ENCODE measurements at places on chromosomes 16 and 17. TPM values are rescaled to one million over a fixed set of nuclear protein-coding genes. Genes with fewer than 3 reads are reported as not detected.

Gene CFAP97D1
- not detected for total RNA-seq

GRCh38 chr17:78075545-78075944 lies 53.0 kb downstream of the TMC6 start:
- H3K4me1 ChIP-seq = no peaks in the 10 kb centered on the region
- H3K27me3 ChIP-seq = no peaks in the 10 kb centered on the region
- no peak overlapping the region for H3K4me3 ChIP-seq
- no peak overlapping the region for H3K27ac ChIP-seq

- H3K4me1 ChIP-seq = no peaks in the 10 kb centered on the region
- no peak for DNase-seq
- no peak overlapping the region for H3K4me3 ChIP-seq
Observed at GRCh38 chr16:67372664-67373063, 20.6 kb downstream of the TPPP3 start.

Gene BIRC5
- total RNA-seq = not detected

DNA sequence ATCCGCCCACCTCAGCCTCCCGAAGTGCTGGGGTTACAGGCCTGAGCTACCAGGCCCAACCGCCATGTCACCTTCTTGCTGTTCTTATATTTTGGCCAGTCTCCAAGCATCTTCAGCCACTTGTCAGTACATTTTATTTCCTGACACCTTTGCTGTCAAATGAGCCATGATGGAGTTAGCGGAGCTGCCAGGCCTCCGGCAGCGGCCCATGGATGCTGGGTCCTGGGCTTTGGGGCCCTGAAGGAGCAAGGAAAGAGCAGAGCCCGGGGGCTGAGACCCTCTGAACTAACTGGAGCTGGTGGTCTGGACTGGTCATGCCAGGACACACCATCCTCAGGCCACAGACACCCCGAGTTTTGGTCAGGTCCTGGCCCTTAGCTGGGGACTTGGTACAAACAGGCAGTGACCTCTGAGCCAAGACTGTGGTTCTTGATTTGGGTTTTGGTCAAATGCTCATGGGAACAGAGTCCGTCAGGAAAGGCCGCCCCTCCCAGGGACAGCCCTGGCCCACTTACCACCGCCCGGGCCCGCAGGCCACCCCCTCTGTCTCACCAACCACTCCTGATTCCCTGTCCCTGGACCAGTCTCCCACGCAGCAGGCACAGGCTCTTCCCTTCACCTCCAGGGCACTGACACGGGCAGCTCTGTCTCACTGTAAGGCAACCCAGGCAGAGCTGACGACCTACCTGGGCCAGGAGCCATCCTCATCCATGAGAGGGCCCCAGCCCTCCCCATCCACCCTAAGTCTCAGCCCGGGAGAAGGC lies 42.0 kb downstream of the TNFRSF13B start:
- H3K4me1 ChIP-seq = no peaks in the 10 kb centered on the region
- no peak for DNase-seq
- H3K36me3 ChIP-seq = no peaks in the 10 kb centered on the region
- no peak overlapping the region for H3K4me3 ChIP-seq
- no peaks in the 10 kb centered on the region for H3K27me3 ChIP-seq
- H3K27ac ChIP-seq = no peak overlapping the region

DNA sequence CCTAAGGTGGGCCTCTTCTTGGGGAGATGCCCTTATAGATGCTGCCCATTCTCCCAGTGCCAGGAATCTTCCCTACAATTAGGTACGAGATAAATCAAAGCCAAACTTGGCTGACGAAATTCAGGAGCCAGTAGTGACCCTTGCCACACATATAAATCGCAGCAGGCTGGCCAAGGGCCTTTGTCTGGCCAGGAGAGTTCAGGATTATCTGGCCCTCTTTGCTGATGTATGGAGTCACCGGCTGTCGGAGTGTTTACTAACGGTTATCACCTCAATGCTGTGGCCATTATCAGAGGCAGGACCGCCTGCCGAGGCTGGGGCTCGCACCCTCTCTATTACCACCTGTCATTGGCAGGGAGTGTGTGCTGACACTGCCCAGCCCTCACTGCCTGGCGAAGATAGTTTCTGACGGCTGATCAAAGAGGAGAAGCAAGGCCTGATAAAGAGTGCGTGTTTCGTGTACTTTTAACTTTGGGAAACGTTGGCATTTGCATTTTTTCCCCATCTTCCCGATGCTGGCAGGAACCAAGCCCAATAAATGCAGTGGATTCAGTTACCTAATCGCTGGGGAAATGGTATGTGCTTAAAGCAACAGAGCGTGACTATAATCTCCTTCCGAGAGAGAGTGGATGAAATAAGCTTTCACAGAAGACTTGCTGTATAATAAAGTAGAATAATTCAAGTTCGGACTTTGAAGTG lies 32.8 kb upstream of the TBX2 start:
- DNase-seq = no peak
- no peaks in the 10 kb centered on the region for H3K4me1 ChIP-seq
- no peak overlapping the region for H3K4me3 ChIP-seq
- no peaks in the 10 kb centered on the region for H3K36me3 ChIP-seq
- no peak overlapping the region for H3K27ac ChIP-seq
- no peaks in the 10 kb centered on the region for H3K27me3 ChIP-seq

GRCh38 chr17:12865769-12866168 lies 76.5 kb downstream of the ARHGAP44 start:
- H3K27me3 ChIP-seq = no peaks in the 10 kb centered on the region
- H3K27ac ChIP-seq = no peak overlapping the region
- no peaks in the 10 kb centered on the region for H3K4me1 ChIP-seq
- DNase-seq = no peak

Gene RHBDL3
- 0.26 TPM for total RNA-seq

DNA sequence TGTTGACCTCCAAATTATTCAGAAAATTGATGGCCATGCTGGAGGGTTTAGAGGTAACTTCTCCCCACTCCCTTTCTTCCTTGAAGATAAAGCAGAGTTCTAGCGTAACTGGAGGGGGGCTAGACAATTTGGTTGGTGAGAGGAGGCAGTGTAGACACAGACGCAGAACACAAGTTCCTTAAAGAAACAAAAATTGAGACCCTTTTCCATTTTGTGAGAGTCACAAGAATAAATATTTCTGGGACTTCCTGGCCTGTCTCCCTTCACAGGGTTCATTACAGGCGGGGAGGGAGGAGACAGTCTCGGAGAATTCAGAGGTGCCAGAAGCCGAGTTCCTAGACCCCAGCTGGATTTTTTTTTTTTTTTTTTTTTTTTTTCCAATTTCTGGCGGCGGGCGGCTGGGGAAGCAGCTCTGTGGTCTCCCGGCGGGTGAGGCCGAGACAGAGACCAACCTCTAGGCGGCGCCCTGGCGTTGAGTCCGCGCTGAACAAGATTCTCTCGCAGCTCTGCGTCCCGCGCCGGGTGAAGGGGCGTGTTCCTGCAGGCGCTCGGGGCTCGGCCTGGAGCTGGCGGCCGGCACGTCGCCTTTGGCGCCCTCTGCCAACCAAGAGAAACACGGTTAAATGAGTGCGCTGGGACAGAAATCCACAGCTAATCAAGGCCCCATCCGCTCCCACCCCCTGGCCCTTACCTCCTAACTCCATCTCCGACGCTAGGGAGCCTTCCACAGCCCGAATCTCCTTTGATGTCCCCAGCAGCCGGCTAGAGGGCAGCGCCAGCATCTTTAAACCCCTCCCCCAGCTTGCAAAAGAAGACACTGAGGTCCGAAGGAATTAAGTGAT lies 10.2 kb upstream of the HOXB9 start:
- H3K4me1 ChIP-seq = peaks cover 11% of the 10 kb centered on the region
- no peaks in the 10 kb centered on the region for H3K36me3 ChIP-seq
- DNase-seq = peak; percentile 61
- peaks cover 77% of the 10 kb centered on the region for H3K27me3 ChIP-seq
- H3K27ac ChIP-seq = no peak overlapping the region

GRCh38 chr17:57114085-57114673 lies 29.1 kb downstream of the AKAP1 start:
- H3K4me1 ChIP-seq = peaks cover 7% of the 10 kb centered on the region
- H3K36me3 ChIP-seq = peaks cover 27% of the 10 kb centered on the region
- peak; percentile 59 for DNase-seq
- H3K27me3 ChIP-seq = no peaks in the 10 kb centered on the region
- no peak overlapping the region for H3K4me3 ChIP-seq
- H3K27ac ChIP-seq = no peak overlapping the region

DNA sequence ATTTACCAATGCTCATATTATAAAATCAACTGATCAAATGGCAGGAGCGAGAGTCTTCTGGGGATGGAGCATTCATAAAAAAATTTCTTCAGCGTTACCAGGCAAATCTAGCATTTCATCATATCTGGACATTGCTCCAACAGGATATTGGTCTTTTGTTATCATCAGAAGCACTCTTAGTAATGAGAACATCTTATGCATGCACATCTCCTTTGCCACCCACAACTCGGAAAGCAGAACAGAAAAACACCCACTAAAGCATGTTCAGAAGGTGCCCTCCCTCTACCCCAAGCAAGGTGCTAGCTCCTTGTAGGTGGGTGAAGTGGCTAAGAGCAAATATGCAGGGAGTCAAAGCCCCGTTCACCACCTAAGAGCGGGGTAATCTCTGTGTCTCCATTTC lies 18.9 kb downstream of the ARHGAP17 start:
- H3K4me3 ChIP-seq = no peak overlapping the region
- H3K27ac ChIP-seq = no peak overlapping the region
- no peaks in the 10 kb centered on the region for H3K27me3 ChIP-seq
- H3K4me1 ChIP-seq = peaks cover 43% of the 10 kb centered on the region
- no peaks in the 10 kb centered on the region for H3K36me3 ChIP-seq
- DNase-seq = no peak

DNA sequence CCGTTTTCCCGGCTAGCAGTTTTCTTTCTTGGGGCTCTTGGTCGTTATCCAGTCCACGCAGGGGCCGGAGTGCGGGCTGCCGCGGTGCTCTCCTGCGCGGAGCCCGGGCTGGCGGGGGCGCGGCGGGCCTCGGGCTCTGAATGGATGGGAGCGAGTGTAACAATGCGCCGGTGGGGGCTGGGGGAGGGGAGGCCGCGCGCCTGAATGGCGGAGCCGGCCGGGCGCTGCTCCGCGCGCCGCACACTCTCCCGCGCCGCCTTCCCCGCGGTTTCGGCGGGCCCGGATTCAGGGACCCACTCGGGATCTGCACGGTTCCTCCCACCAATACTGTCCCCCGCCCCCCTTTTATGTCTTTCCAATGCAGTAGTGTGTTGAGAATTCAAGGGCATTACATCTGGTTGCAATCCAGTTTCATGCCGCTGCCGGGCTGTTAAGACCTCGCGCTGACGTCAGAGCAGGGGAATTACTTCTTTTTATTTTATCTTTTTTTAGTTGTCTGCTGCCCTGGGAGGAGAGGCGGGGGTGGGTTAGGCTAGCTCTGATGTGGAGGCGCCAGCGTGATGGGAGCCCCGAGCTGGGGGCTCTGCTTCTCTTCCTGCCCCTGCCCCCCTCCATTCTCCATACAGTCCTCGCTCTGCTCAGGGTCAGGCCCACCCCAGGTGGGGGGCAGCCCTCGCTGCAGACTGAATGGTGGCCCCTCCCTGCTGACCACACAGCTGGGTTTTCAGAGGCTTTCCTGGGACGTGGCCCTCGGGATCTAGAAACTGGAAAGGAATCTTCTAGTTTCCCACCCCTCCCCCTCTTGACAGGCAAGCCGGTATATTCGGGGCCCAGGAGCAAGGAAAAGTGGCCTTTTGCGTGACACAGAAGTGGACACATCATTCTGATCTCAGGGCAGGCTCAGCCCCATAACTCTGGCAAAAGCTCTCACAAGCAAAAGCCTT lies 1.8 kb downstream of the RAI1 start:
- peak overlapping the region; percentile 92 for H3K27ac ChIP-seq
- DNase-seq = peak; percentile 71
- peaks cover 49% of the 10 kb centered on the region for H3K4me1 ChIP-seq
- no peaks in the 10 kb centered on the region for H3K27me3 ChIP-seq
- peak overlapping the region; percentile 54 for H3K4me3 ChIP-seq
- H3K36me3 ChIP-seq = no peaks in the 10 kb centered on the region

- H3K36me3 ChIP-seq = no peaks in the 10 kb centered on the region
- no peaks in the 10 kb centered on the region for H3K4me1 ChIP-seq
- H3K27me3 ChIP-seq = no peaks in the 10 kb centered on the region
- no peak overlapping the region for H3K4me3 ChIP-seq
Observed at GRCh38 chr16:10885246-10885645, 8.2 kb downstream of the CIITA start.

Gene KRTAP4-6
- total RNA-seq = not detected

DNA sequence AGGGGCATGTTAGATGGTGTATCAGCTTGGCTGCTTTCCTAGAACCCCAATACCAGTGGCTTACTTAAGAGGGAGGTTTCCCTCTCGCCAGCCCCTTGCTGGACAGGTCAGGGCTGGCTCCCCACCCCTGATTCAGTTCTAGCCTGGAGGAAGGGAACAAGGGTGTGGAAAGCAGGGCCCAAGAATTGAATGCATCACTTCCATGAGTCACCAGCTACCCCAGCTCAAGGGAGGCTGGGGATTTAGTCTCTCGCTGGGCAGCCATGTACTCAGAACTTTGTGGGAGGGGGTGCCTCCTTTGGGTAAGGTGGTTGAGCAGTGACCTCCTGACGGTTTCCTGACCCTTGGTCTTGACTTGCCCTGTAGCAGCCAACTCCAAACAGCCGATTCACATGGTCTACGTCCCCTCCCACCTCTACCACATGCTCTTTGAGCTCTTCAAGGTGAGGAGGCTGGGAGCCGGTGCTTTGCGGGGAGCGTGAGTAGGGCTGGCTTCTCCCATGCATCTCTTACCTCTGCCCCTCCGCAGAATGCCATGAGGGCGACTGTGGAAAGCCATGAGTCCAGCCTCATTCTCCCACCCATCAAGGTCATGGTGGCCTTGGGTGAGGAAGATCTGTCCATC lies 12.8 kb downstream of the PDK2 start:
- peaks cover 30% of the 10 kb centered on the region for H3K4me1 ChIP-seq
- H3K27me3 ChIP-seq = no peaks in the 10 kb centered on the region
- DNase-seq = no peak
- H3K36me3 ChIP-seq = peaks cover 15% of the 10 kb centered on the region
- H3K4me3 ChIP-seq = no peak overlapping the region

DNA sequence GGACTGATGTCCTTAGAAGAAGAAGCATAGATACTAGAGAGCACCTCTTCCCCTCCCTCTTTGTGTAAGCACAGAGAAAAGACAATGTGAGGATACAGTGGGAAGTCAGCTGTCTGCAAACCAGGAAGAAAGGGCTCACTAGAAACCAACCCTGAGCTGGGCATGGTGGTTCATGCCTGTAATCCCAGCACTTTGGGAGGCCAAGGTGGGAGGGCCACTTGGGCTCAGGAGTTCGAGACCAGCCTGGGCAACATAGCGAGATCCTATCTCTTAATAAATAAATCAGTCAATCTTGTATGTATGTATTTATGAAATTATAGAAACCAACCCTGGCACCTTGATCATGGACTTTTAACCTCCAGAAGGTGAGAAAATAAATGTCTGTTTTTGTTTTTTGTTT lies 118.3 kb downstream of the NPIPB5 start:
- no peaks in the 10 kb centered on the region for H3K36me3 ChIP-seq
- H3K27me3 ChIP-seq = no peaks in the 10 kb centered on the region
- H3K27ac ChIP-seq = no peak overlapping the region
- no peak for DNase-seq
- no peak overlapping the region for H3K4me3 ChIP-seq

Gene SHISA9
- total RNA-seq = 1.8 TPM

DNA sequence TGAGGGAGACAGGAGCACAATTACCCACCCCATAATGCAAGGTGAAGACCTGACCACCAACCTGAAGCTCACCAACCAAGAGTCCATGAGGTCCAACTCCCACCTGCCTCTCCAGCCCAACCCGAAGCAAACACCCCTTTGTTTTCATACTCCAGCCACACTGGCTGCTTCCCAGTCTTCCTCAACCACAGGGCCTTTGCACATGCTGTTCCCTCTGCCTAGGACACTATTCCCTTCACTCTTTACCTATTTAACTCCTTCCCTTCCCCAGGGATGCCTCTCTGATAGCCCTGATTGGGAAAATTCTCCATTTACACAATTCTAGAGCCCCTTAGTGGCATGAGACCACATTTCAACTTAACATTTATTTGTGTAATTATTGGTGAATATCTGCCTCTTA lies 86.0 kb downstream of the VAT1L start:
- H3K4me1 ChIP-seq = peaks cover 6% of the 10 kb centered on the region
- H3K27ac ChIP-seq = no peak overlapping the region
- no peaks in the 10 kb centered on the region for H3K27me3 ChIP-seq
- no peak overlapping the region for H3K4me3 ChIP-seq
- no peaks in the 10 kb centered on the region for H3K36me3 ChIP-seq
- no peak for DNase-seq

All from body of pancreas (tissue), 4 donors.